ENCODE measurements at places on chromosomes 3 and 15. TPM values are rescaled to one million over a fixed set of nuclear protein-coding genes. Genes with fewer than 3 reads are reported as not detected.

Gene TGM5
- total RNA-seq: not detected

Gene DNAJB8
- not detected for total RNA-seq

Gene FAH
- 23.3 TPM for total RNA-seq

Gene GATA2
- 45.6 TPM for total RNA-seq

Gene RAD51
- 2.7 TPM for total RNA-seq

Data from metanephros (tissue), 2 donors.